ENCODE measurements at places on chromosomes 13 and 19.

GRCh38 chr13:43546251-43546650, 240.5 kb downstream of the ENOX1 start:
- DNase-seq: no peak

GRCh38 chr13:114089751-114090400, 42.5 kb downstream of the RASA3 start:
- DNase-seq: no peak

GRCh38 chr19:43664018-43664417, 6.0 kb downstream of the PLAUR start:
- DNase-seq: no peak

DNA sequence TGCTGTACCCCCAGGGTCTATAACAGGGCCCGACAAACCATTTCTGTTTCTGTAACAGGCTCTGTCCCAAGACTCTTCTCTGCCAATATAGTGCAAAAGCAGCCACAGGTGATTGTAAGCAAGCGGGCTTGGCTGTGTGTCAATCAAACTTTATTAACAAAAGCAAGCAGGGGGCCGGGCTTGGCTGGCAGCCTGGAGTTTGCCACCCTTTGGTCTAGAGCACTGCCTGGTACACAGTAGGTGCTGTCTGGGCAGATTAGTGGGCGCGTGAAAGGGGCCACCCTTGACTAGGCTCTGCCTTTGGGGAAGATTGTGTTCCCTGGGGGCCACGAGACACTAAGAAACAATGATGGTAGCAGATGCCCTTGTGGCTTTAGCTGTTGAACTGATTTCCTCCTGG, 27.4 kb downstream of the CCL25 start:
- DNase-seq: no peak

GRCh38 chr19:13095393-13095784, 7.3 kb downstream of the LYL1 start:
- peak; percentile 54 for DNase-seq

DNA sequence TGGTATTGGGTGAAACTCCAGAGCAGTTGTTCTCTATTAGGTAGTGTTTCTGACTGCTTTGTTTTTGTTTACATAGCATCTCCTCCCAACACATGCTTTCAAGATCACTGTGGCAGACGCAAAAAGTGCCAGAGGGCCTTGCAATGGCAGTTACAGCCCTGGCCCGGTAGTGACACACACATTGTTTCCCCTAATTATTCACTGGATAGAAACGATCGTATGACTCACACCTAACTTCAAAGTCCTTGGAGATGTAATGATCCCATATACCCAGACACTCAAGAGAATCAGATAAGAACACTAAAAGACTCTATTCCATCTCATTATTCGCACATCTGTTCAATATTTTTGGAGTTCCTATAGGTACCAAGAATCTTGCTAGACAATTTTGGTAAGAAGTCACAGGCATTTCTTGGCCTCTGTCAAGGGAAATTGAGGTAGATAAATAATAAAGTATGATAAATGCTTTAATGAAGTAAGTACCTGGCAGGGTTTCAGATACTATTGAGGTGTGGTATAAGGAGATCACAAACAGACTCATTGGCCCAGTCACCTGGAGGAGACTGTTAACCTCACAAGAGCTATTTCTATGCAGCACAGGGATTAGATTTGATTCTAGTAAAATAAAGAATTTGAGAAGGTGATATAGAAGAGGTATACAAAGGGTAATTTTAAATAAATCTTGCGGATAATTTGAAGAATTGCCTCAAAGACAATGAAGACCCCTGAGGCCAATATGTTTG, 485.3 kb downstream of the SLITRK6 start:
- peak; percentile 7 for DNase-seq

DNA sequence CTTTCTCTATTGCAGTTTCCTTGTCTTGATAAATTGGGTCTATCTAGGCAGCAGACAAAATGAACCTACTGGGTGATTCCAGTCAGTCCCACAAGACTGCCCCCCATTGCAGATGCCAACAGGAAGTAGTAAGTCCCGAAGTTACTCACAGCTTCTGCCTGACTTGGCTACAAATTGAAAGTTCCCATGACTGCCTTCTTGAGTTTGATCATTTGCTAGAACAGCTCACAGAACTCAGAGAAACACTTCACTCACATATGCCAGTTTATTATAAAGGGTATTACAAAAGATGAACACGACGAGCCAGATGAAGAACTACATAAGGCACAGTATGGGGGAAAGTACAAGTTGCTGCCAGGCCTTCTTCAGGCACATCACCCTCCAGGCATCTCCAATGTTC, 50.0 kb downstream of the TEX26 start:
- no peak for DNase-seq

DNA sequence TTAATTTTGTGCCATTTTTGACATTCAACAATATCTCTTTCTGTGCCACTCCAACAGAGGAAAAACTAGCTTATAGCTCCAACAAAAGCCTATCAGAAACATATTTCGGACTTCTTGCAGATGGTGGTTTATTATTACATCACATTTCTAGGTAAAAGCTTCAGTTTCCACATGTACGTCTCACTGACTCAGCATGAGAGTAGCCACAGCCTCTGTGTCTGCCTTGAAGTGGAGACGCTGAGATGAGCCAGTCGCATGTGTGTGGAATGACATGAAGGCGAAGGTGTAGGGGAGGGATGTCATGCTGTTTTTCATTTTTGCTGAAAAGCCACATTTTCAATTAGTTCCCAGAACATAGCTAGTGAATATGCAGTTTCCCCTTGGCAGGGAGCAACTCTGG, 598.6 kb downstream of the EFNB2 start:
- no peak for DNase-seq

DNA sequence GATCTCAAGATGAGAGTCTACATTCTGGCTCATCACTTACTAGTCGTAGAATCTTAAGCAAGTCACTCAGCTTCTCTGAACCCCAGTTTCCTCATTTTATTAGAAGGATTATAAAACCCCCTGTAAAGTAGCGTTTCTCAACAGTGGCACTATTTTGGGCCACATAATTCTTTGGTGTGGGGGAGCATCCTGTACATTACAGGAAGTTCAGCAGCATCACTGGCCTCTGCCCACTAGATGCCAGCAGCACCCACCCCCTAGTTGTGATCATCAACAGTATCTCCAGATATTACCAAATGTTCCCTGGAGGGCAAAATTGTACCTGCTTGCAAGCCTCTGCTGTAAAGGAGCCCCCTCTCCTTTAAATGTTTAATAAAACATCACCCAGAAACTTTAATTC, 22.6 kb downstream of the STARD13 start:
- DNase-seq: no peak

DNA sequence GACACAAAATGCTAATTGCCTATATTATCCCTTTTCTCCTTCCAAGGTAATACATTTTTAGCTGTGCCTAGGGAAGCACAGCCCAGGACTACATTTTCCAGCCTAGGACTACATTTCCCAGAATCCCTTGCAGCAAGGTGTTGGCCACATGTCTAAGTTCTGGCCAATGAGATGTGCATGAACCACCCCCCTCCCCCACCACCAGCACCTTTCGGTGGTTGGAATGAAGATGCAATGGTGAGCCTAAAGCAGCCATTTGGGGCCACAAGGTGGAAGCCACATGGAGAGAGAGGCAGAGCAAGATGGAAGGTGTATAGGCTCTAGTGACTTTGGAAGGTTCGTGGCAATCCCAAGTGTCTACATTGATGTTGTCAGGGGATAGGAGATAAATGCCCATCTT, 16.2 kb downstream of the UNC13A start:
- DNase-seq: peak; percentile 70
